ENCODE measurements at places on chromosomes 6 and 20.

DNA sequence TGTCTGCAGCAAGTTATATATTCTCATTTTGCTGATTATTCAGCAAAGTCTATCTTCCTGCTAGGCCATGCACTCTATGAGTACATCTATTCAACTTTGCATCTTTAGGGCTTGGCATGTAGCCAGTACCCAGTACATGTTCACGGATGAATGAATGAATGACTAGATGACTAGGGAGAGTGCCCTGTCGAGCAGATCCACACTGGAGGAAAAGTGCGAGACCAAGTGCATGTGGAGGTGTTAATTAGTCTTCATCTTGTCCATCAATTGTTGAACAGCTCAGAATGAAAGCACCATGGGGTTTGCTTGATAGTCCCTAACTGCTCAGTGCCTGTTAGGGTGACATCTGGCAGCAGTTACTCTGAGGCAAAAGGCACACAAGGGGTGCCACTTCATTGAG, 30.4 kb downstream of the TM9SF4 start:
- DNase-seq = no peak

- DNase-seq = no peak
Observed at GRCh38 chr6:146550911-146551310, 7.3 kb downstream of the RAB32 start.

DNA sequence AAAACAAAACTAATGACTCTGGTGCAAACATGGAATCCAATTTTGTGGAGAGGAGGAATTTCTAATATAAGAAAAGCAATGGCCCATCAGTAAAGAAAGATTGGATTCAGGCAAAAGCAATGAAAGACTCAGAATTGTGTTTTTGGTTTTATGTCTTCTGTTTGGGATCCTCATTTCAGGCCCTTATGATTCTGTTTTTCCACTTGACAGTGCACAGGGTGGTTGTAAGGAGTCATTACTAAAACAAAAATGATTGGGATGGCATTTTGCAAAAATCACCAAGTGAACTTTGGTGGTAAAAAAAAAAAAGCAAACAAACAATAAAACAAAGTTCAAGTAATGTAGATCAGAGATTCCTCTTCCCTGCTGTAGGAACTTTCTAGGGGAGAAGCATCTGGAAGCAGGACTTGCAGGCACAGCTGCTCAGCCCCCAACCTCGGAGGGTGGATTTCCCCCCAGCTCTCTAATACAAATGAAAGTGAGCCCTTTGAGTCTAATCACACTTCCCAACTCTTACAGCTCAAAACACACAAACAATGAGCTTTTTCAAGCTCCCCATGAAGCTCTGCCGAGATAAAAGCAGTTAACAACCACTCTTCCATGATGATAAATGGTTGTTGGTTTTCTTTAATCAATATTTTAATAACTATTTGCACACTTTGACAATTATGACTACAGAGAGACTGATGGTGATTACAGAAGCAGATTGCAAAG, 177.7 kb downstream of the ZDHHC14 start:
- DNase-seq = no peak

DNA sequence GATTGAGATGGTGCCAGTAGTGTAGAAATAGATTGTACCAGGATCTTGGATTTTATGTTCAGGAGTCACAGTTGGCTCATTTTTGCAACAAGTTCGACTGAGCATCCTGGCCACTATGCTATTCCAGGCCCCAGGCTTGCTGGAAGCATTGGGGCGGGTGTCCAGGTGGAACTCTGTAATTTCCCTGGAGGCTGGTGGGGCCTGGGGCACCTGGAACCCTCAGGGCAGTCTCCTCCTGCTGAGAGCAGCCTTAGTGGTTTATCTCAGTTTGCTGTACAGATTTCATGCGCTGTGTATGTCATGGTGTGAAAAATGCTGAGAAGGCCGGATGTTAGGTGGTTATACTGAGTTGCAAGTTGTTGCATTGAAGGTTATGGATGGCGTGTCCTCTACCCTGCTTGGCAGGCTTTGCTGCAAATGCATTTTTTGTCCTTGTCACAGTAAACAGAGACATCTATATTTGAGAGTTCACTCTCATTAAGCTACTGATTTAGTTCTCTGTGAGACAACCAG, 135.1 kb upstream of the MYLIP start:
- DNase-seq = no peak

DNA sequence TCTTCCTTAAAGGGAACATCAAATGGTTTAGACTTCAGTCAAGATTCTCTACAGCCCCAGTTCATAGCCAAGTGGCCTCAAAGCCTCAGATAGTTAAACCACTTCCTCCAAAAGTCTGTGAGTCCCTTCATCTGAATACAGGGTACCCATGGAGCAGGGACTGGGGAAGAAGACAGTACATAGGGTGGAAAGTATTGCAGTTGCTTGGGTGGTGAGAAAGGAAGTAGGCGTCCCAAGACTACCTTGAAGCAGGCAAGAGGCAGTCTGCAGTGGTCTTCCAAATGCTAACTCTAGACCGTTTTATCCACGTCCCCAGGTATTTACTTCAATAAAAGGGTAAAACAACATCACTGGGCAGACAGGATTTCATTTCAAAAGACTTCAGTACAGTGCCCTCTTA, 2.0 kb downstream of the FYN start:
- peak; percentile 31 for DNase-seq

- DNase-seq = no peak
Observed at GRCh38 chr6:79943133-79943532, 4.2 kb downstream of the ELOVL4 start.

DNA sequence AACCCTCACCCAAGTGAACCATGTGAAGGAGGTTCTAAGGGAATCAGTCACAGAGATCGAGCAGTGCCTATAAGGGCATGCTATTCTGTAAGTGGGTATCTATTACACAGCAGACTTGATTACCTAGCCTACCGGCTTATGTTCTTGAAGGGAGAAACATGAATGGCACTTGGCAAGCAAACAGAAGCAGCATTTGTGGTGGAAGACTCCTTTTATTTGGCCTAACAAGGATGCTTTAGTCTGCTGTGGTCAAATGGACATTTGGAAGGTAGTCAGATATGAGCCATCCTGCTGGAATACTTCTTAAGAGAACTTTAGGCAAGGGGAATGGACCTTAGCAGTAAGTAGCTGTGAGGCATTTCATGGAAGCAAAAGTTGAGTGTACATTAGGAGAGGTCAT, 126.3 kb downstream of the COL12A1 start:
- DNase-seq = no peak

DNA sequence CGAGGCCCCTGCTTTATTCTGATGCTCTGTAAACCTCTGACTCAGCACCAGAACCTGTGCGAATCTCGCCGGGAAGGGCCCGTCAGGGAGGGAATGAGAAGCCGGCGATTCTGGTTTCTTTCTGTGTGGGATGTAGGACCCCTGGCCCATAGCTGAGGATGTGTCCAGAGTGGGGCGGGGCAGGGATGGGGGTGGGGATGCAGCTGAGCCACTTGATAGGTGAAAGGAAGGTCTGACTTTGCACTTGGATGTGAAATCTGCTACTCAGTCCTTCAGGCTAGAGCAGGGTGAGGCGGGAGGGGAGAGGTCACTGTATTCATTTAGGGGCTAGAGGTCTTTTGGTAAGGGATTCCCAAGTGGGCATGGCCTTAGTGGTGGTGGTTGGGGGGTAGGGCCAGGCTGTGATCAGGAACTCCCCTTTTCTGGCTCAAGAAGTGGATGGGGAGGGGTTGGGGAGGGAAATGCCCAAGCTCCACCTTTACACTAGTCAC, 2.3 kb downstream of the TOX2 start:
- DNase-seq = no peak
